Natural killer cell (primary cell): ENCODE measurements at places on chromosomes 16 and 17. TPM values are rescaled to one million over a fixed set of nuclear protein-coding genes. Genes with fewer than 3 reads are reported as not detected.
A peak's percentile ranks its signal among the peaks of the same experiment; 100 is the strongest.

The GRAP gene
- total RNA-seq = 11.3 TPM

The RND2 gene
- 0.58 TPM for total RNA-seq

The SDK2 gene
- total RNA-seq = 0.49 TPM

DNA sequence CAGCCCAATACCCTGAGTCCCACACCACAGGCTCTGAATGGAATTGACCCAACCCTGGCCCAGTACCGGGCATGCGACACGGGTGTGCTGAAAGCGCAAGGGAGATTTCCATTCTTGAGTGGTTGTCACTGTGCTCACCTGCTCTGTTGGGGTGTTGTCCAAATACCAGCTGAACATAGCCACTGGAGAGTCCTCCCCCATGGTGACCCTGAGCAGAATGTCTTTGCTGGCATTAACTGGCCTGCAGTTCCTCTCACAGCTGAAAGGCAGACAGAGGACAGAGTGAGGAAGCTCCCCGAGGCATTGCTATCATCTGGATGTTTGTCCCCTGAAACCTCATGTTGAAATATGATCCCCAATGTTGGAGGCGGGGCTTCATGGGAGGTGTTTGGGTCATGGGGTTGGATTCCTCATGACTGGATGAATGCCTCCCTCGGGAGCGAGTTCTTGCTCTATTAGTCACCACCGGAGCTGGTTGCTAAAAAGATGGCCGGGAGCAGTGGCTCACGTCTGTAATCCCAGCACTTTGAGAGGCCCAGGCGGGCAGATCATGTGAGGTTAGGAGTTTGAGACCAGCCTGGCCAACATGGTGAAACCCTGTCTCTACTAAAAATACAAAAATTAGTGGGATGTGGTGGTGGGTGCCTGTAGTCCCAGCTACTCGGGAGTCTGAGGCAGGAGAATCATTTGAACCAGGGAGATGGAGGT is 57.3 kb upstream of the BCO1 start:
- no peak for DNase-seq
- no peaks in the 10 kb centered on the region for H3K27me3 ChIP-seq
- H3K4me3 ChIP-seq = no peak overlapping the region
- no peaks in the 10 kb centered on the region for H3K4me1 ChIP-seq
- H3K27ac ChIP-seq = no peak overlapping the region

DNA sequence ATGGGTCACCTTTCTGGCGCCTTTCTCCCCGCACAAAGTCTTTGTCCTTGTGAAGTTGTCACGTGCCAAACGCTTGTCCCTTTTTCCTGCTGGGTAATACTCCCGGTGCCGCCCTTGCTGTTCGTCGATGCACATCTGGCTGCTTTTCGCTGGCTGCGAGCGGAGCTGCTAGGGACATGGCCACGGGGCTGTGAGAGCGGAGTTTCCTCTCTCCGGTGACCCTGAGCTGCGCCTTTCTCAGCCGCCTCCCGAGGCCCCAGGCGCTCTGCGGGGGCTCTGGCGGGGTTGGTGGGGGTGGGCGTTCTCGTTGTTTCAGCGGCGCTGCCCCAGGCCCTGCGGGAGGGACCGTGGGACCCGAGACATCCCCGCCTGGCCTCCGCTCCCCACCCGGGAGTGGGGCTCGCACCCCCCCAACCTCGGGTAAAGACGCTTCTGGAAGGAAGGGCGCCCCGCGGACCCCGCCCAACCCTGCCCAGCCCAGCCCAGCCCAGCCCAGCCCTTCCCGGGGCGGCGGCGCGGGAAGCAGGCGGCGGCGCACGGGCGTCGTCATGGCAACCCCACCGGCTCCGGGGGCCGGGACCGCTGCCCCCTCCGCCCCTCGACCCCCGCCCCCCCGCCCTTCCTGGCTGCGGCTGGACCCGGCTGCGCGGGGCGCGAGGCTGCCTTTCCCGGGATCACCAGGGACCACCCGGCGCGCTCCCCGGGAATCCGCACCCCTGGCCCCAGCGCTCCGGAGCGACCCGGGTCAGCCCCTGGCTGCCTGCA is 12.3 kb downstream of the CHMP6 start:
- H3K27ac ChIP-seq = no peak overlapping the region
- peaks cover 12% of the 10 kb centered on the region for H3K36me3 ChIP-seq
- H3K4me1 ChIP-seq = peaks cover 33% of the 10 kb centered on the region
- no peak overlapping the region for H3K4me3 ChIP-seq
- peaks cover 10% of the 10 kb centered on the region for H3K27me3 ChIP-seq
- DNase-seq = no peak

The SBK1 gene
- total RNA-seq = 59.3 TPM

GRCh38 chr16:90004577-90004976 is 14.7 kb downstream of the DBNDD1 start:
- H3K27ac ChIP-seq = no peak overlapping the region
- no peak for DNase-seq
- no peaks in the 10 kb centered on the region for H3K36me3 ChIP-seq
- peaks cover 3% of the 10 kb centered on the region for H3K27me3 ChIP-seq
- no peak overlapping the region for H3K4me3 ChIP-seq
- peaks cover 12% of the 10 kb centered on the region for H3K4me1 ChIP-seq

The TNFRSF17 gene
- not detected for total RNA-seq

DNA sequence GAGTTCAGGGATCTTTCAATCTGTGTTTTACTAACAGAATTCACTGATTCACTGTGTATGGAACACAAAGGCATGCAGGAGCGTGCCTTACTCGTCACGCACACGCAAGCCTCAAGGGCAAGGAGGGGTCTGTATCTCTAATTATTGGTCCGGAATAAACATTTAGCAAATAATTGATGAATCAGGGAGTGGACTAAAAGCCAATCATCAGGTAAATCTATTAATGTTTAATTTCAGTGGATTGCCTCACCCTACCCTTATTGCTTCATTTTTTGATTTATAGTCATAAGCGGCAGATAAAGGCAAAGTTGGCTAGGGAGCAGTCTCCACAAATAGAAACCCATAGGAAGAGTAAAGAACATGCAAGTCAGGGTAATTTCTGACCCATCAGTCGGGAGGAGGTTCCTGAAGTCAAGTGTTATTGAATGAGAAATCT is 7.4 kb upstream of the HSD17B2 start:
- DNase-seq = no peak
- H3K27me3 ChIP-seq = peaks cover 3% of the 10 kb centered on the region
- H3K36me3 ChIP-seq = no peaks in the 10 kb centered on the region

- no peak overlapping the region for H3K4me3 ChIP-seq
- peaks cover 2% of the 10 kb centered on the region for H3K27me3 ChIP-seq
These were observed 88.8 kb downstream of the CYLD start for GRCh38 chr16:50830698-50831097.

GRCh38 chr17:82780195-82780594 is 28.3 kb downstream of the TBCD start:
- H3K4me1 ChIP-seq = peaks cover 38% of the 10 kb centered on the region
- no peaks in the 10 kb centered on the region for H3K36me3 ChIP-seq
- DNase-seq = no peak
- H3K27ac ChIP-seq = no peak overlapping the region

DNA sequence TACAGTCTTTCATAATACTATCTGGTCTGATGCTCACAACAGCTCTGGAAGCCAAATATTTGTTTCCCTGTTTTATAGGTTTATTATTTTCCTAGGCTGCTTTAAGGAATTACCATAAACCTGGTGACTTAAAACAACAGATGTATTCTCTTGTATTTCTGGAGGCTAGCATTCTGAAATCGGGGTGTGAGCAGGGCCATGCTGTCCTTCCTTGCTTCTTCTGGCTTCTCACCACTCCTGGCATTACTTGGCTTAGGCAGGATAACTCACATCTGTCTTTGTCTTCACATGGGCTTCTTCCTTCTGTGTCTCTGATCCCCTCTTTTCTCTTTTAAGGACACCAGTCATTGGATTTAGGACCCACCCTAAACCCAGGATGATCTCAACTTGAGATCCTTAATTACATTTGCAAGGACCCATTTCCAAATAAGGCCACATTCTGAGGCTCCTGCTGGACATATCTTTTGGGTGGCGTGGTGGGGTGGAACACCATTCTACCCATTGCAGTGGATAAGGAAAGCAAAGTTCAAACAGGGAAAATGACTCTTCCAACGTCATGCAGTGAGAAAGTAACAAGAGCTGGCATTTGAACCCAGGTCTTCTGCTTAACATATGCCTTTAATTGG is 39.2 kb upstream of the TBX2 start:
- no peaks in the 10 kb centered on the region for H3K36me3 ChIP-seq
- no peak for DNase-seq
- no peaks in the 10 kb centered on the region for H3K4me1 ChIP-seq
- no peak overlapping the region for H3K4me3 ChIP-seq

The HSPB9 gene
- not detected for total RNA-seq

The RASL10B gene
- total RNA-seq = not detected

DNA sequence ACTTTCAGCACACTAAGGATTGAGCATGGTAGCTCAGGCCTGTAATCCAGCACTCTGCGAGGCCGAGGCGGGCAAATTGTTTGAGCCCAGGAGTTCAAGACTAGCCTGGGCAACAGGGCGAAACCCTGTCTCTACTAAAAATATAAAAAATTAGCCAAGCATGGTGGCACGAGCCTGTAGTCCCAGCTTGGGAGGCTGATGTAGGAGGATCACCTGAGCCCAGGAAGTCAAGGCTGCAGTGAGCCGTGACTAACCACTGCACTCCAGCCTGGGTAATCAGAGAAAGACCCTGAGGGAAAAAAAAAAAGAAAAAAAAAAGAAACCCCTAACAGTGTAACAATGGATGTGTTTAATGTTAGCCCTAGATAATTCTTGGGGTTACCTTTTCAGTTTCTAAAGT is 24.0 kb downstream of the PARN start:
- DNase-seq = no peak
- no peak overlapping the region for H3K27ac ChIP-seq
- H3K36me3 ChIP-seq = peaks cover 67% of the 10 kb centered on the region
- H3K27me3 ChIP-seq = no peaks in the 10 kb centered on the region

- H3K4me1 ChIP-seq = no peaks in the 10 kb centered on the region
- H3K27me3 ChIP-seq = no peaks in the 10 kb centered on the region
- H3K4me3 ChIP-seq = no peak overlapping the region
These were observed 1056.5 kb upstream of the CDH8 start for GRCh38 chr16:63092736-63093135.

- H3K4me3 ChIP-seq = peak overlapping the region; percentile 19
- peak overlapping the region; percentile 27 for H3K27ac ChIP-seq
- peaks cover 83% of the 10 kb centered on the region for H3K4me1 ChIP-seq
- no peaks in the 10 kb centered on the region for H3K27me3 ChIP-seq
These were observed 22.1 kb upstream of the ADGRG1 start for GRCh38 chr16:57606147-57606846.

GRCh38 chr16:56775162-56775561 is 45.2 kb downstream of the NUP93 start:
- no peak for DNase-seq
- no peaks in the 10 kb centered on the region for H3K4me1 ChIP-seq
- H3K36me3 ChIP-seq = no peaks in the 10 kb centered on the region
- no peaks in the 10 kb centered on the region for H3K27me3 ChIP-seq
- H3K27ac ChIP-seq = no peak overlapping the region
- no peak overlapping the region for H3K4me3 ChIP-seq

DNA sequence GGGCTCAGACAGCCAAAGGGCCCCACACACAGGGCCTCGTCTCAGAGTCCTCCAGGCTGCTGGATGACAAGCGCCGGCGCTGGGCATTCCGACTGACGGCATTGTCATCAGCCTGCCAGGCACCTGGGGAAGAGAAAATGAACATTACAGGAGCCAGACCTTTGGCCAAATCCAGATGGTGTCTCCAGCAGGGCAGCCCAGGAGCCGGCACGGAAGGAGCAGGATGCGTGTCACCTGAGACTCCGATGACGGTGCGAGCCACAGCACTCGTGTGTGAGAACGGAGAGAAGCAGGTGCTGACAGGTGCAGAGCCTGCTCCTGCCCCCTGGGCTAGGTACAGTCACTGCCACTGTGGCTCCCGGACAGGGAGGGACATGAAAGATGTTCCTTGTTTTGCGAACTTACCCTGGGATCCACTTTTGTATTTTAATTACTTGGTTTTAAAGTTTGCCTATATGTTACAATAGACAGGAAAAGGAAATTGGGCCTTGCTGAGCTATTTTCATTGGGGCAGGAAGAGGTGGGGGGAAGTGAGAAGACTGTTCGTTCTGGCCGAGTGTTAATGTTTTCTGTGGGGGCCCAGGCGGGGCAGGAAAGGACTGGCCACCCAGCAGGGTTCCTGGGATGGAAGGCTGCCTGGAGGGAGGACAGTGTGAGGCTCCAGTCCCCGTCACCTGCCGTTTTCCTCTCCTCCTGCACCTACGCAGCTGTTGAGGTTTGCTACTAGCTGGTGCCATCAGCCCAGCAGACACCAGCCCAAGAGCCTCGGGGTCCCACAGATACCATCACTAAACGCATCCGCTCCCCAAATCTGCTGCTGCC is 4.4 kb upstream of the FOXJ1 start:
- H3K27me3 ChIP-seq = peaks cover 7% of the 10 kb centered on the region
- peak overlapping the region; percentile 28 for H3K4me3 ChIP-seq
- H3K36me3 ChIP-seq = no peaks in the 10 kb centered on the region
- peak; percentile 81 for DNase-seq
- H3K4me1 ChIP-seq = peaks cover 71% of the 10 kb centered on the region
- H3K27ac ChIP-seq = peak overlapping the region; percentile 95

DNA sequence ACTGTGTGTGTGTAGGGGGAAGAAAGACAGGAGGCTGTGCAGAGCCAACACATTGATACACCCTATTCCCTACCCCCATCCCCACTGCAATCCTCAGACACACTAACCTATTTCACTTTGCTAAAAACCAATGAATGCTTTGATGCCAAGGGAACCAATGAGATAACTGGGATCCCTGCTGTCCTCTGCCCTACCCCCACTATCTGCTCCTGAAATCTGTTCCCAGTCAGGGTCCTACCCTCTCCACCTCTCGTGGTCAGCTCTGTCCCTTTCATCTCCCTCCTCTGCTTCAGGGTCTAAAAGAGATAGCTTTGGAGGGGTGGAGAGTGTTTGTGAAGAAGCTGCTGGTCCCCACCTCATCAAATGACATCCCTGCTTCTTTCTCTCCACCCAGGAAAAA is 19.1 kb upstream of the SP6 start:
- no peak overlapping the region for H3K27ac ChIP-seq
- H3K4me3 ChIP-seq = no peak overlapping the region
- H3K4me1 ChIP-seq = peaks cover 3% of the 10 kb centered on the region
- peaks cover 9% of the 10 kb centered on the region for H3K27me3 ChIP-seq
- DNase-seq = no peak
- H3K36me3 ChIP-seq = no peaks in the 10 kb centered on the region

DNA sequence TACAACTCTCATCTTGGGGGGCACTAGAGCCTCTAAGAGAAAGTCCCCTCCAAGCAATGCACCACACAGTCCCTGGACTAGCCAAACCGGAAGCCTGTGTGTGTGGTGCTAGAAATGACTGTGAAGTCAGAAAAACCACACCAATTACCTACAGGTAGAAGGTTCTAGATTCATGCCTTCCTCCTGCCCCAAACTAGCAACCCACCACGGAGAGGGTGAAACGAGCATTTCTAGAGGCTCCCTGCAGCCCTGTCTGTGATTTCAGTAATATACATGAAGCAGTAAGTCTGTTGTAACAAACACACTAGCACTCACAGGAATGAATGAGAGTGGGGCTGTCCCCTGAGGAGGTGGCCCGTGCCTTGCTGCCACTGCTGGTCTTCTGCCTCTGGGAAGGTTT is 13.6 kb downstream of the ZFHX3 start:
- DNase-seq = no peak
- H3K4me3 ChIP-seq = no peak overlapping the region
- no peak overlapping the region for H3K27ac ChIP-seq
- peaks cover 66% of the 10 kb centered on the region for H3K4me1 ChIP-seq
- no peaks in the 10 kb centered on the region for H3K36me3 ChIP-seq
- no peaks in the 10 kb centered on the region for H3K27me3 ChIP-seq

The HS3ST3B1 gene
- 17.1 TPM for total RNA-seq
